AG09309 (cell line): ENCODE measurements at places on chromosomes 11 and 22.

DNA sequence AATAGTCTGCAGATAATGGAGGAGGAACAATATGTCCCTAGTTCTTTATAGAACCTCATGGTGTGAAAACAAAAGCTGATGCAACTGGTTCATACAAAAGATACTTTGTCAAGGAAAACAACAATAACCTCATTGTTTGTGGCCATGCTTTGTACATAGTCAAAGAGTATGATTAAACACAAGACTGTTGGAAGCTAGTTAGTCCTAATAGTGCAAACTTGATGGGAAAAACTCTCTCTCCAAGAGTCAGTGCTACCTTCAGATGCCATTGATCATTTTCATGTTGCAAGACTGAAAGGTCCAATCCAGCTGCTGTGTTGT lies 20.1 kb upstream of the PLAAT2 start:
- DNase-seq: no peak

DNA sequence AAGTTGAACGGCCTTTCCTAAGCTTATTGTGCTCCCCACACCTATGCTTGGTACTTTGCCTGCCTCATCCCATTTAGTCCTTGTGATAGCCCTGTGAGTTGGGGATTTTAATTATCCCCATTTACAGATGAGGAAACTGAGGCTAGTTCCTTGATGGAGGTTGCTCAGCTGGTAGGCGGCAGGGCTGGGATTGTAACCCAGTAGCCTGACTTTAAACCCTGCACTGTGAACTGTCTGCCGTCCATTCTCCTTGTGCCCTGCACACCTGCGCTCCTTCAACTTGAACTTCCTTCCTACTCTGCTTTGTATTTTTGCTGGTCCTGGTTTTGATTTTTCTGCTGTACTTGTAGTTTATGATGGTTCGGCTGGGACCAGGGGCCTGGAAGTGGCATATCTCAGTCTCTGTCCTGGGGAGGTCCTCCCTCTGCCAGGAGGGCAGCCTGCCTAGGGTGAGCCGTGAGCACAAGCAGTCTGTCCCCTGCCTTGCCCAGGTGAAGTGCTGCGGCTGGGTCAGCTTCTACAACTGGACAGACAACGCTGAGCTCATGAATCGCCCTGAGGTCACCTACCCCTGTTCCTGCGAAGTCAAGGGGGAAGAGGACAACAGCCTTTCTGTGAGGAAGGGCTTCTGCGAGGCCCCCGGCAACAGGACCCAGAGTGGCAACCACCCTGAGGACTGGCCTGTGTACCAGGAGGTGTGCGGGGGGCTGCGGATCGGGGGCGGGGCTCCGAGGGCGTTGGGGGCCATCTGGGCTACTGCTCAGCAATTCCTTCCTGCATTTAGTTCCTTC lies 52.4 kb downstream of the CD82 start:
- DNase-seq: no peak

- DNase-seq: no peak
Observed at GRCh38 chr11:75436806-75437205, 3.8 kb upstream of the KLHL35 start.

GRCh38 chr11:45896422-45896984 lies 10.6 kb downstream of the FREY1 start:
- DNase-seq: no peak

GRCh38 chr11:33773404-33773986 lies 825 bp downstream of the FBXO3 start:
- no peak for DNase-seq

DNA sequence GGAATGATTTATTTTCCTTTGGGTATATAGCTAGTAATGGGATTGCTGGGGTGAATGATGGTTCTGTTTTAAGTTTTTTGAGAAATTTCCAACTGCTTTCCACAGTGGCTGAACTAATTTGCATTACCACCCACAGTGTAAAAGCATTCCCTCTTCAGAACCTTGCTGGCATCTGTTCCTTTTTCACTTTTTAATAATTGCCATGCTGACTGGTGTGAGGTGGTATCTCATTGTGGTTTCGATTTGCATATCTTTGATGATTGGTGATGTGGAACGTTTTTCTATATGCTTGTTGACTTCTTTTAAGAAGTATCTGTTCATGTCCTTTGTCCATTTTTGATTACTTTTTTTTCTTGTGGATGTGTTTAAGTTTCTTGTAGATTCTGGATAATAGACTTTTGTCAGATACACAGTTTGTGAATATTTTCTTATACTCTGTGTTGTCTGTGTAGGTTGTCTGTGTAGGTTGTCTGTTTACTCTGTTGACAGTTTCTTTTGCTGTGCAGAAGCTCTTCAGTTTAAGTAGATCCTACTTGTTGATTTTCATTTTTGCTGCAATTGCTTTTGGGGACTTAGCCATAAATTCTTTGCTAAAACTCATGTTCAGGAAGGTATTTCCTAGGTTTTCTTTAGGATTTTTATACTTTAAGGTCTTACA lies 291.8 kb upstream of the DDI1 start:
- no peak for DNase-seq

DNA sequence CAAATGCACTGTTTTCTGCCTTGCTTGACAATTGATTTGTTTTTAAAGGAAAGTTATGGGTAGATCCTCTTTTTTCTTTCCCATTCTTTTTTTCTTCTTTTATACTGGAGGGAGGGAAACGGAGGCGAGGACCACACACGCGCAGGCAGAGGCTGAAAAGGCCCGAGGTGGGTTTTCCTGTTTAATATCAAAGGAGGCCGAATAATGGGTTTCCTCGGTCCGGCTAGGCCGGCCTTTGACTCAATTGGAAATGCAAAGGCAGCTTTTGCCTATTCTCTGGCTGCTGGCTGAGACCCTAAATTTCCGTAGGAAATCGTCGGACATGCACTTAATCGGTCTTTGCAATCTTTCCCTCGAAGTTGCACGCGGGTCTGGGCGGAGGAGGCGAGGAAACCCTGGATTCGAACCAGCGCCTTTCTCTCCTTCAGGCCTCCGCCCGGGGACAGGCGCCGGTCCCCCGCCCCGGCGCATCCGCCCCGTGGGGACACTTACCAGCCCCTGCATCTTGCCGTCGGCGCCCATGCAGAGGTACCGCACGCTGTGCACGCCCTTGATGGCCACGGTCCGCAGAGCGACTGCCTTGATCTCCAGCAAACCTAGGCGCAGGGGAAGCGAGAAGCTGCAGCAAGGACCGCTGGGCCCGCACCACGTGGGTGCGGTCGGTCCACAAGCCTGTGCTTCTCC lies 911 bp downstream of the FGF19 start:
- no peak for DNase-seq

- no peak for DNase-seq
Observed at GRCh38 chr11:73645972-73646631, at the start of gene PLEKHB1. Gene PLEKHB1 (plus strand): TSS chr11:73646581. CDS start chr11:73646609, 28 bp downstream.

DNA sequence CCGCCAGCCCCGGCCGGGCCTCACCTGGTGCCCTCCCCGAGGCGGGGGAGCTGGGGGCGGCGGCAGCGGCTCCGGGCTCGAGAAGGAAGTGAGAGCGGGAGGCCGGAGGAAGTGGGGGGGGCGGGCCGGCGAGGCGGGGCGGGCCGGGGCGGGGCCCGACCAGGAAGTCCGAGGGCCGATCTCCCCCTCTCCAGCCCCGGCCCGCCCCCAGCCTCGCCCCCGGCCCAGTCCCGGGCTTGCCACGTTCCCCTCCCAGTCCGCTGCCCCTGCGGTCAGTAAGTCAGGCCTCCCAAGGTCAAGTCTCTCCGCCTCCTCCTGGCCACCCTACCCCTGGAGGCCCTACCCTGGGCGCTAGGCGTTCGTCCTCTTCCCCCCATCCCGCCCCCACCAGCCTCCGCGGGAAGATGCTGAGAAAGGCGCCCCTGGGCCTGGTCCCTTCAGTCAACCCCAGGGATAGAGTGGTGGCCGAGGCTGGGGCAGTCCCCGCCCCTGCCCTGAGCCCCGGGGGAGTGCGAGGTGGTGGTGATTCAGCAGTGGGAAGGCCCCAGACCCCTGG lies at the start of gene RHOG:
TSS of gene RHOG (minus strand) at position 90 of the 556 bp plus-strand sequence. CDS start 12,821 bp downstream, outside the sequence.
- DNase-seq: peak; percentile 35

DNA sequence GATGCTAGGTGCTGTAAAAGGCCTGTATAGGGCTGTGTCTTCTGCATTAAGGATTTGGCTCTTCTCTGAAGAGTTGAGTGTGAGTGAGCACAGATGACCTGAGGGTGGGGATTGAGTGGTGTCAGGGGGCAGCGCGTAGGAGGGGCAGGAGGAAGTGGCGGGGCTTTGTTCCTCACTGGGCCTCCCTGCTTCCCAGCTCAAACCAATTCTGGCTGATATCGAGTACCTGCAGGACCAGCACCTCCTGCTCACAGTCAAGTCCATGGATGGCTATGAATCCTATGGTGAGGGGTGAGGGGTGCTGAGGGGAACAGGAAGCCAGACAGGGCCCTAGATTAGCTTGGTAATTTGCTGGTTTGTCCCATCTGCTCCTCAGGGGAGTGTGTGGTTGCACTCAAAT lies 9.1 kb downstream of the PHOX2A start:
- no peak for DNase-seq

DNA sequence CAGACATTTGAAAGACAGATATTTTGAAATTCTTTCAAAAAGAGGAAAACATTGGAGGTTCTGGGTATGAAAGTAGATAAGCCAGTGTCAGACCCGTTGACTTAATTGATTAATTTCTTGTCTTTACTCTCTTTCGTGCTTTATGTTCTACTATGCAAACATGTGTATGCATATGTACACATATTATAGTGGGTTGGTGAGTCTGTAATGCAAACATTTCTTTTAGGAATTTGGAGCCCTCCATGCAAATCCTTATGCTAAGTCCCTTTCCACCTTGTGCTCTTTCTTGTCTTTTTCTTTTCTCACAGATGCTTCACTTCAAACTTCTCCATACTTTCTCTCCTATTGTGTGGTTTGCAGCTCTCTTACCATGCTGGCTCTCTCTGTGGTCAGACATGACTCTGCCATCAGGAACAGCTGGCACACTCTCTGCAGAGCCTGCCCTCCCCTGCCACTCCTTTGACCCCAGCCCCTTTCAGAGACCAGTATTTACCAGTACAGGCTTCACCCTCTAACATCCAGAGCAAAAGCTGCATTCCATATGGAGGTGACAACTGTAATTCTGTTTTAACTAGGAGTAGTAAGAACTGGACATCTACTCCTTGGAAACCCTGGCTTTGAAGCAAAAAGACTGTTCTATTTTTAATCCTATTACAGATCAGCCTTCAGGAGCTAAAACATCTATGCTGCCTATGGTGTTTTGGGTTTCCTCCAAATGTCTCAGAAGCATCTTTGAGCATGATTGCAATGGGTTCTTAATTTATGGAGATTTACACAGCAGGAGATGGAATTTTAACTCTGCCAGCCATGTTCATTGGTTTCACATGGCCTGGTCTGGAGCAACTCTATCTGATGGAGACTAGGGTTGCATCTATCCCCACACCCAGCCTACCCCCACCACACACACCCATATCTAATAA lies 386.9 kb upstream of the FAT3 start:
- DNase-seq: no peak
